ENCODE measurements at places on chromosomes 7 and 10.

DNA sequence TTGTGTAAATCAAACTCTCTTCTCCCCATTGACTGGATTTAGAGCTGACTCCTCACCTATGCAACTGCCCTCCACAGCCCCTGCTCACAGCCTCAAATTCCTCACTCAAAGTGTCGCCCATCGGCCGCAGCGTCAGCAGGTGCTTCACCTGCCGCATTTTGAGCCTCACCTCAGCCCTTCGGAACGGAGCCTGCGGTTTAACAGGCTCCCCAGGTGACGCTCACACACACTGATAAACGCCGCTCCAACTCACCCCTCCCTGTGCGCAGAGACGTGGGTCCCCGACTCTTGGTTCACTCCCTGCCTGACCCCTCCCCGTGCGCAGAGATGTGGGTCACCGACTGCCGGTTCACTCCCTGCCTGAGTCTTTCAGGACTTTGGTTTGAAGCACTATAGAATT lies 57.1 kb downstream of the CARD11 start:
- no peak for DNase-seq

DNA sequence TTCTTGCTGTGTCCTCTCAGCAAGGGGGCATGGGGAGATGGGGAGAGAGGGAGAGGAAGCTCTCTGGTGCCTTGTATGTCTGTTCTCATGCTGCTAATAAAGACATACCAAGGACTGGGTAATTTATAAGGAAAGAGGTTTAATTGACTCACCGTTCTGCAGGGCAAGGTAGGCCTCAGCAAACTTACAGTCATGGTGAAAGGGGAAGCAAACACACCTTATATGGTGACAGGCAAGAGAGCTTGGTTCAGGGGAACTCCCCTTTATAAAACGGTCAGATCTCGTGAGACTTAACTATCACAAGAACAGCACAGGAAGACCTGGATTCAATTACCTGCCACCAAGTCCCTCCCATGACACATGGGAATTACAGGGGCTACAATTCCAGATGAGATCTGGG lies 464.7 kb upstream of the CELF2 start:
- no peak for DNase-seq

GRCh38 chr10:37220866-37221265 lies 95.5 kb downstream of the ANKRD30A start:
- no peak for DNase-seq

- no peak for DNase-seq
These were observed 112.8 kb upstream of the KCND2 start for GRCh38 chr7:120160166-120160565.

GRCh38 chr10:81871558-81871957 lies 3.4 kb upstream of the NRG3 start:
- DNase-seq: no peak

- no peak for DNase-seq
These were observed 80.8 kb upstream of the MKX start for GRCh38 chr10:27826369-27826768.

- DNase-seq: peak; percentile 17
These were observed 2.1 kb downstream of the VIM start for GRCh38 chr10:17229967-17230682.

DNA sequence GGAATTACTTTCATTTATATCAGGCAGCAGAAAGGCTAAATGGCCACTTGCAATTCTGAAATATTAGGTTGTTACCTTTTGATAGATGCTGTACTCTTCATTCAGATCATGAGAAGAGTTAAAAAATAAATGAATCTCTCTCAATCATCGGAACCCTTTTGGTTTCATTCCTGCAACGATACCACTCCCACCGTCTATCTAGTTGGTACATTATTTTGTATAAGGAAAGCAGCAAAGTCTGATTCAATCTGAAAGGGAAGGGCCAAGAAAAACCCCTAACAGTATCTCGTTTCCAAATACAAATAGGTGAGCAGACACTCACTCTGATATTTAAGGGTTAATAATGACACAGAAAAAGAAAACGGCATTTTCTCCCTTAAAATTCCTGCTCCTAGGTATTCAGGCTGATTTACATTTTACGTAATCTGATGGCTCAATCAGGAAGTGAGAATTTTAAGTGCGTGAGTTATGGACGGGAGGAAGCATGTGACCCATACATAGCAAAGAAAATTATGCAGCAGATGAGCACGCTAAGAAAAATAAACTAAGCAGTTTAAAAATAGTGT lies 209.4 kb upstream of the KLF14 start:
- DNase-seq: no peak

GRCh38 chr7:113015034-113015645 lies 71.5 kb downstream of the GPR85 start:
- peak; percentile 19 for DNase-seq

- no peak for DNase-seq
These were observed 32.5 kb upstream of the TRUB1 start for GRCh38 chr10:114905450-114905849.

- DNase-seq: no peak
These were observed 321.6 kb upstream of the PHYHIPL start for GRCh38 chr10:58854811-58855210.
